ENCODE measurements at places on chromosomes 6 and 20. TPM values are rescaled to one million over a fixed set of nuclear protein-coding genes. Genes with fewer than 3 reads are reported as not detected.

- DNase-seq, result no peak
Observed at GRCh38 chr6:142322504-142323198, 20.8 kb downstream of the ADGRG6 start.

GRCh38 chr20:33012327-33013189, 5.1 kb downstream of the BPIFB2 start:
- no peak for DNase-seq

- DNase-seq, result no peak
Observed at GRCh38 chr20:10594296-10594868, 79.4 kb downstream of the JAG1 start.

- no peak for DNase-seq
Observed at GRCh38 chr6:142378138-142378875, 76.5 kb downstream of the ADGRG6 start.

DNA sequence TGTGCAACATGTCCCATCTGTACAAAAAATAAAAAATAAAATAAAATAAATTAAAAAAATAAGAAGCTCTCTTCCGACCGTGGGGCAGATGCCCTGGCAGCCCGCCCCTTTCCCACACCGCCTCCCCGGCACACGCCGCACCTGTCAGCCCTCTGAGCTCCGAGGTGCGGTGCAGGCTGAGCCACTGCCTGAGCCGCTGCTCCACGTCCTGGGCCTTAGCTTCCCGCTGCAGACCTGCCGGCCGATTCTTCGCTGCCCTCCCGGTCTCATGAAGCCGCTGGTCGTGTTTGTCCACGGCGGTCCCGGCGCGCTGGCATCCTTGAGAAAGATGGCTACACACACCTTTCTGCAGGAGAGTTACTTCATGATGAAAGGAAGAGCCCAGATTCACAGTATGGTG, 10.7 kb upstream of the CLPSL2 start:
- no peak for DNase-seq

- no peak for DNase-seq
Observed at GRCh38 chr20:38195521-38195920, 30.5 kb upstream of the TGM2 start.

KIF25 gene
- total RNA-seq, result not detected

THBD gene
- not detected for total RNA-seq

All from activated CD8-positive, alpha-beta T cell treated with anti-CD3 and anti-CD28 coated beads for 36 hours (primary cell).